ENCODE measurements at places on chromosomes 3 and 15.
A peak's percentile ranks its signal among the peaks of the same experiment; 100 is the strongest.

DNA sequence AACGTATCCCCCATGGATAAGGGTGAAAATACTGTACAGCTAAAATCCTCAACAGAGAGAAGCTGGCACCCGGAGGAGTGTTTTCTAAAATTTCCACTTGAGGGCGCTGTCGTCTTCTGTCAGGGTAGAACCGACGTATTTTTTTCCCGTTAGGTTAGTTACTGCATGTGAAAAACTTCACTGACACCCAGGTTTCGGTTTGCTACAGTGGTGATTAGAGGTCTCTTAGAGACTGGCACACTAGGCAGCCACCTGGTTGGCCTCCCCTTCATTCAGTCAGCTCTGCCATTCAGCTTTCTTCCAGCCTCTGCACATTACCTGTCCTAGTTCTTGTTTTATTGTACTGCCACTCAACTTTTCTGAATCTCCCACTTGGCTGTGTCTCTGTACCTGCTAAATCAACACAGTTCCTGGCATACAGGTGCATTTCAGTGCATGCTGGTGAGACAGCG, 18.4 kb downstream of the CCK start:
- peak; percentile 67 for DNase-seq

- no peak for DNase-seq
Observed at GRCh38 chr3:8857720-8858367, 88.4 kb upstream of the OXTR start.

DNA sequence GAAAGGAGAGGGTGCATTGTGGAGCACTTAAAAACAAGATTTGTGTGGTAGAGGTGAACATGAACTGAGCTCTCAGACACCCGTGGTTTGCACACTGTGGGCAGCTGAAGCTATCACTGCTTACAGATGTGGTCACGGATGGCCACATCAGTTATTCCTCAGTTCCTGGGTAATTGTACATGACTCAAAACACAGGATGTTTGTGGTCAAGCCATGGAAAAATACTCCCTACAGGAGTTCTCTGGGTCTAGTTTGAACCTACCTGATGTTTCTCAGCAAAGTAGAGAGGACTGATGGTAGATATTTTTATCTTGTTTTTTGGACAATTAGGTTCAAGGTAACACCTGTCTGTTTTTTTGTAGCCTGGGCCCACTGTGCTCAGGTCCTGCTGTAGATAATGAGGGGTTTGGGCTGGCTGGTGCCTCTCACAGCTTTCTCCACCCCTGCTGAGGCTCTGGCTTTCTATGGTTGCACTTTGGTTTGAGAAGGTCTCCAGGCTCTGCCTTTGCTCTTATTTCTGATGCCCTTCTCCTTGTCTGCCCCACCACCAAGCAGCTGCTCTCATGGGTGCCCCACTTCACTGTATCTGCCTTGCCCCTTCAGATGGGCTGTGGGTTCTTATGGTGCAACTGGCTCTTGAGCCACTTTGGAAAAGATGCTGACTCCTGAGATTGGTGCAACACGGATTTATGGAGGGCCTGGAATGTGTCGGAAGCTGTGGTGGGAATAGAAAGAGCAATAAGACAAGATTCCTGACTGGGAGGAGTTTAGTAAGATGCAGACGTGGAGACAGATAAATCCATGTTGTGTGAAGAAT, 40.1 kb downstream of the CDCP1 start:
- DNase-seq = no peak

DNA sequence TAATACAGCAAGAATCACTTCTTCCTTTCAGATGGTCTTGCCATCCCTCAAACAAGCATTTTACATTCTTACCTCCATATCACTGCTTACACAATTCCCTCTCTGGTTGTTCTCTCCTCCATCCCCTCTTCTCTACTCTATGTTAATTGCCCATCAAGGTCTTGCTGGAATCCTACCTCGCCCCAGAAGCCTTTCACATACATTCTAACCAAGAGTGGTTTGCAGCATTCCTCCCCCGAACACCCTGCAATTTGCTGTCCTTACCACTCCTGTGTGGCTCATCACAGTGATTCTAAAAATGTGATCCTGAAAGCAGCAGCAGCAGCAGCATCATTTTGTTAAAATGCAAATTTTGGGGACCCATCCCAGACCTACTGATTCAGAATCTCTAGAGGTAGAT, 30.6 kb downstream of the TNIK start:
- DNase-seq = no peak

DNA sequence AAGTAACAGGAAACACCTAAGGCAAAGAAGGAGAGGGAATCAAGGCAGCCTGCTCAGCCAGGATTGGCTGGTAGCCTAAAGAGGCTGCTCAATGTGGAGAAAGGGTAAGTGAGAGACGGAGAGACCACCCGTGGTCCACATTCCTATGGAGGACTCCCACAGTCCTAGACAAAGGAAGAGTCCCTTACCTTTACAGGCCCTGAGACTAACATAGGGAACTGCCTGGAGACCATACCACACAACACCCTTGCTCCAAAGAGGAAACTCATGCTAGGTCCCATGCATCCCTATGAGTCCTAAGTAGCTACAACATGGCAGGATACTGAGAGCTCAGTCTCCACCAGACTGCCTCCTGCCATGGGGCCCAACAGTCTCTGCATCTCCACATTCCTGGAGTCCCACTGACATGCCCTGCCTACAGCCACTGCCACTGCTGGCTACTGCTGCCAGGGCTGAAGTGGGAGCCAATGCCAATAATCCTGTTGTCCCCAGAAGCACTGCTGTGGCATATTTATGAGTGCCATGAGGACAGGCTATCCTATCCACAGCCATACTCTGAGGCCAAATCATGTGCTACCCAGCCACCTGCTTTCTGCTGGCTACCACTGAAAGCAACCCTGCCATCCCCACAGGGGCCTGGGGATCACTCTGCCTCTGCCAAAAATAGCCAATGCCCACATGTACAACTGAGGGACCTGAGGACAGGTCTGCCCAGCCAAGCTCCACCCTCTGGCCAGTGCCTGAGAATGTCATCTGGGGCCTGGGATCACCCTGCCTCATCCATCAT, 45.0 kb downstream of the COPS2 start:
- no peak for DNase-seq

- DNase-seq = no peak
Observed at GRCh38 chr3:184598574-184598927, 37.0 kb downstream of the EPHB3 start.

DNA sequence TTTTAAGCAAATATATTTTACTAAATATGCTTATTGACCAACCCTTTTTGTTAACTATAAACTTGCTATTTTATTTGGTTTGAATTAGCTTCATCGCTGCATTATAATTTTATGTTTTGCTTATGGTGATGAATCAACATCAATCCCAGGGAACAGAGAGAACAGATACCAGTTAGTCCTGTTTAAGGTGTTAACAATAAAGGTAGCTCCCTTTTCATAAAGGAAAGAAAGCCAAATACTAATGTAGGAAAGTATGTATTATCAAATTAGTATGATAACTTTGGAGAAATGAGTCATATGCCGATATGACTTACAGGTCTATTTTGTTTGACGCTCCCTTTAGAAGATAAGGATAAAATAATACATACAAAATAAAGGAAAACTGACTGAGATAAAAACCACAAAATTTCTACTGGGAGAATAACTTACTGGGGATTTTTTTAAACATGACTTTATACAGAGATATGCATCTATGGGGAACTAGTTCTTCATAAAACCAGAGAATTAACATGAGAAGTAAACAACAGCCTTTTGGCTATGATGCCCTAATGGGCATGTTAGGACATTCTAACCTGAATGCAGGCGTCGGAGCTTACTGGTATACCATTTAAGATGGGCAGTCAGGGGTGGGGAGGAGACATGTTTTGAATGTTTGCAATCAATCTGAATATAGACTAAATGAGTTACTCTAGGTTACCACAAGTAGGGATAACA, 4.5 kb downstream of the OR5K2 start:
- DNase-seq = no peak

DNA sequence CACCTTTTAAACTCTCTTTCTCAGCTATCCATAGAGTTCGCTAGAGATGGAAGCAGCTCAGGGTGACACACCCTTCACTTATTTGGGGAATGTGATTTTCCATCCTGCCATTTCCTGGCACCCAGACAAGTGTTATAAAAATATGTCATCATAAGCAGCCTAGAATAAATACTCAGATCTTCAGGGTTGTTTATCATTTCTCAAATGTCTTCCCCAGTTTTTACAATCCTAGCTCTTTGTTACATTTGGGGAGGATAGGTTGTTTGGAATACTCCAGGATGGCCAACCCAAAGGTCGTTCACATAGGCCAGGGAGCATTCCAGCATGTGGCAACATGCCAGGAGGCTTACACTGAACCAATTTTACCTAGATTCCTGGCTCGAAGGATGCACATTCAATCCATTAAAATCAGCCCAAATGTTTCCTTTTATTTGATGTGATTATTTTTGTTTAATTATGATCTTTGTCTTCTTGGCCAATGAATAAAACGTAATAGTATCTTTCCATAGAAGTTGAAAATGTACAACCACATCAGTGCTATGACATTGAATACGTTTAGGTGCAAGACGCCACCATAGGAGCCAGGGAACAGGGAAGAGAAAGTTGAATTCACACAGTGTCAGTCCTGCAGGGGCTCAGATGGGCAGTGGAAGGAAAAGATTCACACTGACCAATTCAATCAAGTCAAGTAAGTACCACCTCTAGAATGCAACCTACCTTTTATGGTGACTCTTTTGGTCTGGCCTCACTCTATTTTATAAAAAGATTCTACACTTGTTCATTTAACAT, 537.7 kb upstream of the MDFIC2 start:
- no peak for DNase-seq

DNA sequence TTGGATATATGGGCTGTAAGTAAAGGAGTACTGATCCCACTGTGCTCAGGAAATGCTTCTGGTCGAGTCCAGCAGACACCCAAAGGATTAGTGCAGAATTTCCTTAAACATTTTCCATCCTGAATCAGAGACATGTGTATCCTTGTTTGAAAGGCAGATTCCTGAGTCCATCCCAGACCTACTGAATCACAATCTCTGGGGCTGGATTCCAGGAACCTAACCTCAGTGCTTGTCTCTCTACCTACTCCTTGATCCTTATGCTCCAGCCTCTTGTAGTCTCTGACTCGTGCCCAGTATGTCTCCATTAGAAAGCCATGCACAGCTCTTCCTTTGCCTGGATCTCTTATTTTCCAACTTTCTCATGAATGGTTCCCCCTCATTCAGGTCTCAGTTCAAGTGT, 585.8 kb downstream of the NLGN1 start:
- DNase-seq = no peak

- no peak for DNase-seq
Observed at GRCh38 chr3:190424108-190424477, 25.6 kb downstream of the TMEM207 start.

GRCh38 chr15:99727733-99728132, 5.5 kb downstream of the LYSMD4 start:
- no peak for DNase-seq

GRCh38 chr3:114504941-114505628, 211.3 kb downstream of the TIGIT start:
- DNase-seq = no peak
